ENCODE measurements at places on chromosomes 2 and 18.

DNA sequence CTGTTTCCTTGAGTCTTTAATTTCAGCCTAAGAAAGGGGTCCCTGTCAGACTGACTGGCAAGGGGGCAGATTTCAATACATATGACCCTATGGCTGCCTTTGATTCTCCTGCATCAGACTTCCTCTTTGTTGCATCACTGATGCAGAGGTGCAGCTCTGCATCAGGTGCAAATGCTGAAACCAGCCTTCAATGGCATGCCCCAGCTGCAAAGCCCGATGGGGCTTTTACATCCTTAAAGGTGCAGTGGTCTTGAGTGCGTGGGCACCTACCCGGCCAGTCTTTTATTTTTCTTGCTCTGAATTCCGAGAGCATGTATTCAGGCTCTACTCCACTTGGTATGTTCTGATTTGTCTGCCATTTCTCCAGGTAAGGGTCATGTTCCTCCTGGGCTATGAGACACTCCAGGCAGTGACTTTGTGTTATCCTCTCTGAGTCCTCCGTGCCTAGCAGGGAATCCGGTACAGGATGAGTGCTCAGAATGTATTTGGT, 169.5 kb downstream of the MYCN start:
- DNase-seq, result no peak

- no peak for DNase-seq
Observed at GRCh38 chr2:45833968-45834344, 182.5 kb downstream of the PRKCE start.

GRCh38 chr2:136072621-136073020, 45.3 kb downstream of the CXCR4 start:
- no peak for DNase-seq

- peak; percentile 78 for DNase-seq
Observed at GRCh38 chr2:20225294-20226151, 593 bp upstream of the SDC1 start.

DNA sequence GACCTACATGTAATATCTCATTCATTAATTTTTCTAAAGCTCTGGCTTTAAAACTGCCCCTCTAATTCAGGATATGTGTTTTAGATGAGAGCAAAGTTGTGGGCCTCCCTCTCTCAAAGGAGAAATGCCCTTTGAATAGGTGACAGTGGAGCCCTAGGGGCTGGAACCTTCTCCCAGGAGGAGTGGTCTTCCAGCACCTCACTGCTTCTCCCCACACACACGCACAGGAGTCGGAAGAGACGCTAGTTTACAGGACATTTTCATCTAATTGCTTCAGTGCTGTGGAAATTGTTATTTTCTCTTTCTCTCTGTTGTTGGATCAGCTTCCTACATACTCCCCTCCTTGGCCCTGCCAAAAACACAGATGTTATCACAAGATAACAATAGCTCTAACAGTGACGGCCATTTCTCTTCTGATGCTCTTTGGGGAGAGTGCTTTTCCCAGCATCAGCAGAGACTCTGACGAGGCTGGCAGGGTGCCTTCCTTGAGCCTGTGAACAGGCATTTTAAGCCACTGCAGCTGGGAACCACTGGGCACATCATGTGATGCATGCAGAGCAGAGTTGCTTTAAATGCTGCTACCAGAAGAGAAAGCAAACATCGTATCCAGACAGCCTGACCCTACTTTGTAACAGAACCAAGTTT, 209.4 kb upstream of the SP5 start:
- DNase-seq, result no peak

DNA sequence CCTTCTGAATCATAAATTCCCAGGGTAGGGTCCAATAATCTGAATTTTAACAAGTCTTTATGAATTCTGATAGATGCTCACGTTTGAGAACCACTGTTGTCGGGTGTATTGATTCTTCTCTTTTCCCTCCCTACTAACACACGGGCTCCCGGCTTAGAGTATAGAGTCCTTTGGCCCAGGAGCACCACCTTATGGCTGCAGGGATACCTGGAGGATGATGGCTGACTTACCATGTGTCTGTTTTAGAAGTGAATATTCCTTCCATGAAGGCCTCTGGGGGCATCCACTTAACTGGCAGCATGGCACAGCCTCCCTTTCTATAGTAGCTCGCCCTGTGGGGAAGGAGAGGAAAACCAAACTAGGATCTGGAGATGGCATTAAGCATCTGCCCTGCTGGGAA, 91.7 kb downstream of the CLIP4 start:
- no peak for DNase-seq

DNA sequence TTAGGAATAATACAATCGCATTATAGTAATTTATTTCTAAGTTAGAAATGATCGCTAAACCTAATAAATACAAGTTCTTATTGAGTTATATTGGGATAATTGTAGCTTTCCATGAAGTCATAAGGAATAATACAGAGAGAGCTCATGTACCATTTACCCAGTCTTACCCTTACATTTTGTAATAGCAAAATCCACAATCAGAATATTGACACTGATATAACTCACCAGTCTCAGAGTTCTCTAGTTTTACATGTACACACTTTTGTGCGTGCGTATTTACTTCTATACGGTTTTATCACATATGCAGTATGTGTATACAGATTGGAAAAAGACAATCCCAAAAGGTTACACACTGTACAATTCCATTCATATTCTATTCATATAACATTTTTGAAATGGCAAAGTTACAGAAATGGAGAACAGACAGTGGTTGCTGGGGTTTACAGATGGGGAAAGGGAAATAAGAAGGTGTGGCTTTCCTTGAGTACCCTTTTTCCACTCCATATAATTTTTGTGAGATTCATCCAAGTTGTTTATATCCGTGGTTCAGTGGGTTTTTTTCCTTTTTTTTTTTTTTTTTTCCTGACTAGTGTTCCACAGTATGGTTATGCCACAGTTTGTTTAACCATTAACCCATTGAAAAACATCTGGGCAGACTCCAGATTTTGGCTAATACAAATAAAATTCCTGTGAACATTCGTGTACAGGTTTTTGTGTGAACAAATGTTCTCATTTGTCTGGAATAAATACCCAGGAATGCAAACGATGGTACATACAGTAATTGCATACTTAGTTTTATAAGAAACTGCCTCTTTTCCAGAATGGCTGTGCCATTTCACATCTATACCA, 117.2 kb downstream of the HNMT start:
- DNase-seq, result no peak

- DNase-seq, result no peak
Observed at GRCh38 chr18:67241299-67241698, 275.2 kb downstream of the DSEL start.

DNA sequence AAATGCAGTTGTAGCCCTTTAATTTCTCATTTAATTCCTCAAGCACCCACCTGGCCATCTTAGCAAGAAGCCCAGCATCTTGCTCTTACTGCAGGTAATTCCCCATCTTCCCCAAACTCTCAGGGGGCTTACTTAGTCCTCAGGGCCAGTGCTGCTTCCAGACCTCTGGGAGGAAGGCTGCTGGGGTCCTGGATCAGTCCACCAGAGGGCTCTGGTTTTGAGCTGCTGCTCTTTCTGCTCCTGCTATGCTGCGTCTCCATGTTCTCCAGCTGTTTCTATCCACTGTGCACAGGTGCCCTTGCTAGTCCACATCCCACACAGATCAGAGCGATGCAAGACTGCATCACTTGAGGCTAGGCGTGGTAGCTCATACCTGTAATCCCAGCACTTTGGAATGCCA, 34.5 kb upstream of the TMEM87B start:
- DNase-seq, result peak; percentile 36

DNA sequence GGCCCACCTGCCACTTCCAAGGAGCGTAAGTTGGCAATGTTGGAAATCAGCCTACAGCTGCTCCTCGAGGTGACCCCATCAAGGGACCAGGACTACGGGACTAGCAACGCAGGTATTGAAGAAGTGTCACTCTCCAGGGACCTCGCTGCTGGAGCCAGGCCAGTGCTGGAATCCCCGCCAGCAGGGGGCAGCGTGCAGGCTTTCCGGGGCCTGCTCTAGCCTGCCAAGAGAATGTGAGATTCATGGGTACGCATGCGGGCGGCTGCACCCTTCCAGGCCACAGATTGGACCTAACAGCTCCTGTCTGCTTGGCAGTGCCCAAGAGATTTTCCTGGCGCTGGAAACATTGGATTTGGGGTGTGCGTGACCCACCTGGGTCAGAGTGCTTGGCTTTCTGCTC, 182.8 kb upstream of the RAB12 start:
- DNase-seq, result peak; percentile 70

GRCh38 chr2:210792000-210792399, 235.6 kb downstream of the CPS1 start:
- DNase-seq, result no peak
